ENCODE measurements at places on chromosomes 16 and 17.

GRCh38 chr16:63618896-63619485 lies 1502.9 kb downstream of the CDH11 start:
- no peak for DNase-seq

DNA sequence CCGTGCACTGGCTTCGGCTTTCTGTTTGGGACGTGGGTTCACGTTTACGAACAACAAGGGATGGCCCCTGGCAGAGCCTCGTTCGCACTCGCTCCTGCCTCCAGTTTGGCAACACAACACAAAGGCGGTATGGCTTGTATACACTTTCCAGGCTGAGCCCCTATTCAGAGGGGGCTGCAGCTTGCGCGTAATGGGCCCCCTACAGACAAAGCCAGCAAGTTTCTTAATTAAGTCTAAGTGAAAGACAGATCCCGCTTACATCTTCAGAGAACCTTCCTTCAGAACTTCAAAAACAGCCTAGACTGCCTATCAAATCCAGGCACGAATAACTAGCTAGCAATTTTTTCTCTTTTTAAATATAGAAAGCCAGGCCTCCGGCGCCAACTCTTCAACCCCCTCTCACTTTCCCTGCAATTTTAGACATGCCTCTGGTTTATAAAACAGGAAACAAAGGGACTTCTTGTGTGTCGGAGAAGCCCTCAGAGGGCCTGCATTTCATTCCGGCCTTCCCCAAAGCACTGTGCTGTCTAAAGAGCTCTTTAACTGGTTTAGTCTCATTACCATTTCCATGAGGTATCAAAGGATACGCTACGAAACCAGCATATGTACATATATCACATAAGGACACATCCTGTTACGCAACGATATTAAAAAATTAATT lies 244.9 kb downstream of the STX8 start:
- no peak for DNase-seq

DNA sequence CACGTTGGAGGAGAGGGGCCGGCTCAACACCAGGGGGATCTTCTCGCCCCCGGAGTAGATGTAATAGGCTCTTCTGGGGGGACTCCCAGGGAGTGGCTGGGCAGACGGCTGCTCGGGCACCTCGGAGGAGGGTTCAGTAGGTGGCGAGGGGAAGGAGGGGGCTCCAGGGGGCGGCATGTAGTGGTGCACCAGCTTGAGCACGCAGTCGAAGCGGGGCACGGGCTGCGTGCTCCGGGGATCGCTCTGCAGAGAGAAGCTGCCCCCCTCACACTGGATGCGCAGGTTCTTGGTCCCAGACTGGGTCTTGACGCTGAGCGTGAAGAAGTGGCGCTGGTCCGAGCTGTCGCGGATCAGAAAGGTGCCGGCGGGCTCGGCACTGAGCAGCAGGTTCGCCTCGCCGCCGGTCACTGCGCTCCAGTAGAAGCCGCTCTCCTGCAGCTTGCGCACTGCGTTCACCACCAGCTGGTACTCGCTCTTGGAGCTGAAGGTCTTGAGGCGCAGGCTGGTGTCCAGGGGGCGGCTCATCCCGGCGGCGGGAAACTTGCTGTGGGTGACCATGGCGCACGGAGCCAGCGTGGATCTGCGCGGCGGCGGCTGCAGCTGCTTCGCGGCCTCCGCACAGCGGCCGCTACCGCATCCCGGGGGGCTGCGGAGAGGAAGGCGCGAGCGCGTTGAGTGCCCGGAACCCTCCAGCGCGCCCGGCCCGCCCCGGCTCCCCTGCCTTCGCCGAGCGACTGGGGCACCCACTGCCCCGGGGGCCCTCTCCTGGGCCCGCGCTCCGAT lies 1.1 kb downstream of the SOCS3 start:
- no peak for DNase-seq

DNA sequence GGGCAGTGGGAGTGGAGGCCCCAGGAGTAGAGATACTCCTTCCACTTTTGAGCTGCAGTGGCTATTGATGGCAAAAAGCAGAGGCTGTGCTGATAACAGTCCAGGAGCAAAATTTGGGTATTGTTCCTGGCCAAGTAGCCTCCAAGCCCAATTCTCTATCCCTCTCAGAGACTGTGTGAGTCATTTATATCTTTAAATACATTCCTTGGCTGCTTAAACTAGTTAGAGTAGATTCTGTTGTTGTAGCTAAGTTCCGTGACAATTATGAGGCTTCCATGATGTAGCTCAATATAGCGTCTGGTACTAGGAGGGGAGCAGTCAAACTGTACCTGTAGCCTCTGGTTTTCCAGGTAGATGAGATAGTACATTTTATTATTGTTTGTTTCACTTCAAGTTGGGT lies 19.9 kb upstream of the UBE2G1 start:
- DNase-seq = no peak

- no peak for DNase-seq
Observed at GRCh38 chr17:56231252-56231651, 78.0 kb downstream of the ANKFN1 start.

DNA sequence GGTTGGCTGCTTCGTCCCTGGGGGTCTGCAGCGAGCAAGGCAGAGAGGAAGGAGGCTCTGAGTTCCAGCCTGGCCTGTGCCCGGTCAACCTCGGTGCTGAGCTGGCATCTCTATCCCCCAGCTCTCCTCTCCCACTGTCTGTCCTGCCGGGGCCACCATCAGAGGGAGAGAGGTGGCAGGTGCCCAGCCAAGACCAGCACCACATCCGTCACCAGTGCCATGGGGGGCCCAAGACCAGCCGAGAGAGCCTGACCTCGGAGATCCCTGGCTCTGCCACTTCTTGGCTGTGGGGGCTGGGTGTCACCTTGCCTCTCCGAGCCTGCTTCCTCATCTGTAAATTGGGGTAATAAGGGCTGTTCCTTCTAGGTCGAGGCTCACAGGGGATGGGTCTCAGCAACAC lies 560 bp upstream of the P2RX1 start:
- no peak for DNase-seq

GRCh38 chr16:68528233-68528632 lies 10.9 kb upstream of the ZFP90 start:
- no peak for DNase-seq

DNA sequence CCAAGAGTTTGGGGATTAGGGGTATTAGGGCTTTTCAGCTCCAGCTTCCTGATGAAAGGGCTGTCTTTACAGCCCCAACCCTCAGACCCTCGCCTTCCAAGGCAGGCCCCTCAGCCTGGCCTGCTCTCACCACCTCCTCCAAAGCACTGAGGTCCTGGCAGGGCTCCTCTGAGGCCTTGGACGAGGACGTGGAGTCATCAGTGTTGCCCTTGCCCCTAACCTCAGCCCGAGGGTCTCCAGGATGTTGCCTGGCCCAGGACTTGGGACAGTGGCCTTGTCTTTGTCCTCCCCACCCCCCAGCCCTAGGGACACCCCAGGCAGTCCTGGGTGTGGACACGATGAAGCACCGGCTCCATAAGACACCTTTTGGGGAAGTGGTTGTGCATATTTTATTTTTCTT lies 28.2 kb downstream of the B9D1 start:
- no peak for DNase-seq

DNA sequence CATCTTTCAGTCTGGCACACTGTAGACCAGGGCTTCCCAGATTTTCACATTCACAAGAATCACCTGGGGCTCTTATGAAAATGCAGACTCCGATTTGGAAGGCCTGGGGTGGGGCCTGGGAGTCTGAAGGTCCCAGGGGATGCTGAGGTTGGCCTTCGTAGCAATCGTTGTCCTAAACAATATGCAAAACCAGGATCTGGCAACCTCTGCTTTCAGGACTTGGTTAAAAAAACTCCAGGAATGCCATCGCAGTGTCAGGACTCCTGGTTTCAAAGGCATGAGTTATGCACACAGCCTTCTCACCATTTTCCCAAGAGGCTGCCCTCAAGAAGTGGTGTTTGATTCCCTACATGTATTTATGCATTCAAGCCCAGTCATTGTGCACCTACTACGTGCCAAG lies 6.7 kb downstream of the CLEC19A start:
- DNase-seq = no peak

GRCh38 chr16:66167564-66168291 lies 198.8 kb upstream of the CDH5 start:
- DNase-seq = no peak

DNA sequence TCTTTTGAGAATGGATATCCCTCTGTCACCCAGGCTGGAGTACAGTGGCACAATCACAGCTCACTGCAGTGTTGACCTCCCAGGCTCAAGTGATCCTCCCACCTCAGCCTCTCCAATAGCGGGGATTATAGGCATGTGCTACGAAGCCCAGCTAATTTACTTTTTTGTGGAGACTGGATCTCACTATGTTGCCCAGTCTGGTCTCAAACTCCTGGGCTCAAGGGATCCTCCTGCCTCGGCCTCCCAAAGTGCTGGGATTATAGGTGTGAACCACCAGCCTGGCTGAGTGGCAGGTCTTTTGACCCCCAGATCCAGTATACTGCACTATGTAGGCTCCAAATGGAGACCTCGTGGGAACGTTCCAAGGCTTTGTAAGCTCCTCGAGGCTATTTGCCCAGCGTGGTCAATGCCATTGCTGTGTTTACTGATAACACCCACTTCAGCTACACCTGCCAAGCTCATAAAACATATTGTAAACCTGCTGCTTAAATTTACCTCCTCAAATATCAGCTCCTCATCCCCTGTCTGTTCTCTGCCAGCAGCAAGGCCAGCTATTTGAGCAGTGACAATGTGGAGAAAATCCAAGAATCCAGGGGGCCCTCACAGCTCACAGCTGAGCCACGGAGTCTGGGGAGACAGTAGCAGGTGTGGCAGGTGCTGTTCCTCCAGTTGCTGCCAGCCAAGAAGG lies 16.2 kb upstream of the KIFC3 start:
- DNase-seq = peak; percentile 47

DNA sequence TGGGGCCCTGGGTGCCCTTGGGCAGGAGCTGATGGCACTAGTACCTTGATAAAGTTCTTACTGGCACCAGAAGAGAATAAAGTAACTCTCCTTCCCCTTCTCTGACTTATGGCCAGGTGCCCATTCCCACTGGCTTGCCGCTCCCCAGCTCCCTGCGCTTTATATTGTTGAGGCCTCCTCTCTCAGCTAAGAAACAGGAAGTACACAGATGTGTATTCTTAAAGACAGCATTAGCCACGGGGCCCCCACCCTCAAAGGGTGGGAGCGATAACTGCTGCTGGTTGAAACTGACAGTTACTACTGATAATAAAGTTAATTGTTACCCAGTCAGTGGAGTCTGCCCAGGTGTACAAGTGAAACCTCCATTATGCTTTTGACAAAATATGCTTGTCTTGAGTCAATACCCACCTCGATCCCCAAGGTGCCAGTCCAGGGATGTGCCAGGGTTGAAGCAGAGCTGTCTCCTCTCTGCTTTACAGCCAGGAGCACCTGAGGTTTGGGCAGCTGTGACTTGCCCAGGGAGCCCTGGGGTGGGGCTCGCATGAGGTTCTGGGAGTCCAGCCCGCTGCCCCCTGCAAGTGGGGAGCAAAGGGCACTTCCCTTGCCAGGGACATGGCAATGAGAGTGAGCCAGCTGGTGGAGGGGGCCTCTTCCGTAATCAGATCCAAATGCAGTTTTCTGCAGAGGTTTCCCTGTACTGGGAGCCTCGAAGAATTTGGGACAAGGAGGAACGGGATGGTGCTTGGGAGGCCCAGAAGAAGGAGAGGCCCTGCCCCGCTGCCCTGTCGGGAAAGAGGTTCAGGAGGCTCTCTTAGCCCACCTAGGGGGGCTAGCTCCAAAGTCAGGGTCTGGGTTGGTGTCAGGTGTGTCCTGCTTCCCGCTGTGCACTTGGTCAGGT lies 5.4 kb upstream of the CLDN9 start:
- DNase-seq = no peak

DNA sequence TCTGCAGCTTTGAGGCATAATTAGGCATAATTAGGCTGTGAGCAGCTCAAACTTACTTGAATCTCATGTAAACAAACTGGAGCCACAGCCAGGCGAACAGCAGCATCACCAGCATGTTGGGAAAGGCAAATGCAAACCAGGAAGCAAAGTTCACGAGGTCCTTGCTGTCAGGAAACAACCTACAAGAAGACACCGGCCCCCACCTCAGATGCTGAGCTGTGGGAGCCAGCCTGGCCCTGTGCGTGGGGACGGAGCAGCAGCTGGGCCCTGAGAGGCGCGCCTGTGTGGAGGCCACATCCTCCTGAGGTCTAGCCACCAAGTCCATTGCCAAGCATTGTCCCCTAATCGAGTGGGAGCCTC lies 12.2 kb downstream of the SLC13A5 start:
- no peak for DNase-seq

DNA sequence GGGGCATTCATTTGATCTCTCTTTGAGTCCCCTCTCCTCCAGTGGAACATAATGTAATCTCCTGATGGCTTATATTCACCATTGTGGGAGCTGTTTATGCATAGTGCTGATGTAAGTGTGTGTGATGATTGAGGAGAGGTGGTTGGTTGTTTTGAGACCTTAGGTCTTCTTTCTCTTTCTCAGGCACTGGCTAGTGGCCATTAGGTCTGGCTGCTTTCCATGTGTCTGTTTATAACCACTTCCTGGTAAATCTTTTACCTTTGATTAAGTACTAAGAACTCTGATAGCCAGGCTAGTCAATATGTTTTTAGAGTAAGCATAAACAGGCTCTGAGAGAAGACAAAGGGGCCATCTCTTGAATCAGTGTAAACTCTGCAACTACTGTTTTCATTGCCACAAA lies 27.9 kb downstream of the VAT1L start:
- DNase-seq = no peak

DNA sequence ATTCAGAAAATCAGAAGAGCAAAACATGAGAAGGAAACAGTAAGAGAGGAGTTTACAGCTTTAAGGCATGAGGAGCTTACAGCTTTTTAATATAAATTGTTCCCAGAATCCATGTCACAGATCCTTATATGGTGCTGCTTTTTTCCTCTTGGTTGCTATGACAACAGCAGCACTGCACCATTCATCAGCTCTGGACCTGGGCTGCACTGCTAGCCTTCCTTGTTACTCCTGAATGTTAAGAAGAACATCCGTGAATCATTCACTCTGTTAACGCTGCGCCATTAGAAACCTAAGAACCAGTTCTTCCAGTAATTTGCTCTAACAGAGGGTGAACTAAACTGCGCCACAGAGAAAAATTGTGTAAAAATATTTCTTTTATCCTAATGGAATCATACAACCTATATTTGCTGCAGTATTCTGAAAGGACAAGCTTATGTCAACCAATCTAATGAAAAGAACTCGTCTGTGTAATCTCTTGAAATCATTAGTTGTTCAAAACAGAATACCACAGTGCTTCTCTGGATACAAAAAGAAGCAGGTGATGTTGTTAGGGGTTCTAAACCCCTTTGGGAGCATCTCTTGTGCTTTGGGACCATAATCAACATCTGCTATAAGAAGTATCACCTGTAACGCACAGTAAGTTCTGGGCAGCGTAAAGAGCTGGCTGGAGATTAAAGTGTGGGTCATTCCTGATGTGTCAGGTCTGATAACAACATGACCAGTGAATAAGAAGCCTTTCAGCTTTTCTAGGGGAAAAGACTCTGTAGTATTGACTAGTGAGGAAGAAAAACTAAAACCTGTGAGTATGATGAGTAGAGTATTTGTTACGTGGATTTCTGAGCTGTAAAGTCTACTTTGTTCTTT lies 151.2 kb downstream of the TANC2 start:
- no peak for DNase-seq

Measured in NCI-H2107 (cell line).